ENCODE measurements at places on chromosomes 12 and 14. TPM values are rescaled to one million over a fixed set of nuclear protein-coding genes. Genes with fewer than 3 reads are reported as not detected.

CYP46A1 gene
- not detected for total RNA-seq

DNA sequence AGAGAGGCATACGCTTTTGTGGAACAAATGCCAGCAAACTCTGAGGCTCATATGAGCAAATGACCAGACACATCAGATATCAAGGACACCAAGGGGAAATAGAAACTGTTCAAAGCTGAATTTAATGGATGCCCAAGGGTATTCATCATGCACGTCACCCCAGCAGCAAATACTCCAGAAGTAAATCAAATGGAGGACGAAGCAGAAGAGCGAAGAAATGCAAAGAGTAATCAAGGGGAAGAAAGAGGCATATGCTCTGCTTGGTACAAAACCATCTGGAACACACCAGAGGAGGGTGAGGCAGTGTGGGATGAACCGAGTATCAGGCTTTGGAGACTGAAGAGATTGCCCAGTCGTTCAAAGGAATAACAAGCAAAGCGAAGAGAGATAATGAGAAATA is 232.6 kb upstream of the EGLN3 start:
- H3K27me3 ChIP-seq: peaks cover 4% of the 10 kb centered on the region
- no peaks in the 10 kb centered on the region for H3K36me3 ChIP-seq
- peaks cover 6% of the 10 kb centered on the region for H3K4me1 ChIP-seq

GRCh38 chr12:14974633-14975032 is 1.8 kb downstream of the PDE6H start:
- no peak overlapping the region for H3K4me3 ChIP-seq
- H3K4me1 ChIP-seq: peaks cover 22% of the 10 kb centered on the region
- H3K27me3 ChIP-seq: peaks cover 3% of the 10 kb centered on the region

C1S gene
- total RNA-seq: 2.5 TPM

MOAP1 gene
- total RNA-seq: 17.8 TPM

SMIM41 gene
- total RNA-seq: 0.16 TPM

- H3K4me3 ChIP-seq: no peak overlapping the region
- peak overlapping the region; percentile 84 for H3K27ac ChIP-seq
- no peak for DNase-seq
- peaks cover 74% of the 10 kb centered on the region for H3K36me3 ChIP-seq
- peaks cover 12% of the 10 kb centered on the region for H3K4me1 ChIP-seq
- H3K27me3 ChIP-seq: no peaks in the 10 kb centered on the region
Measured at GRCh38 chr12:105204916-105205315, 31.1 kb downstream of the APPL2 start.

FAM234B gene
- total RNA-seq: 5.7 TPM

- no peaks in the 10 kb centered on the region for H3K4me1 ChIP-seq
- H3K36me3 ChIP-seq: no peaks in the 10 kb centered on the region
- no peak overlapping the region for H3K27ac ChIP-seq
- DNase-seq: no peak
Measured at GRCh38 chr12:26224657-26225056, 29.3 kb downstream of the SSPN start.

DNA sequence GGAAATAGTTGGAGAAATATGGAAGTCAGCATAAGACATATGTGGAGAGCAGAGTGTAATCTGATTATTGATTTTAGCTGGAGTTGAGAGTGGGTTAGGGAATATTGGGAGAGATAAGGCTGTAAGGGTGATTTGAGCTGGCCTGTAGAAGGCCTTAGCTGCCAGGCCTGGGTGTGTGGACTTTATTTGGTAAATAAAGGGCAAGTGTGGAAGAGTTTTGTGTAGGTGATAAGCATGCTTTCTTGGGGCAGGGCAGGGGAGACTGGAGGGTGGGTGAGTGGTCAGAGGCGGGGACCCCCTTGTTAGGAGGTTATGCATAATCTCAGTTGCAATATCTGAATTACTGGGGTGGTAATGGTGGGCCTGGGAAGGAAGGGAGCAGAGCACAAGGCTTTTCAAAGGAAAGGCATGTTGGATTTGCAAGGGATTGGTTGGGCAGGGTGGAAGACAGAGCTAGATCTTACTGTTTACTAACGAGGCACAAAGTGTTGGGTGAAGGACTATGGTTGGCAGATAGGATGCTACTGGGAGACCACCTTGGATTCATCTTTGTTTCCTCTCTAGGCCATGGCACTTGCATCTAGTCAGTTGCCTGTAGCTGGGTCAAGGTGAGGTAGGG is 5.5 kb downstream of the KHNYN start:
- H3K4me3 ChIP-seq: no peak overlapping the region
- no peaks in the 10 kb centered on the region for H3K27me3 ChIP-seq
- peaks cover 80% of the 10 kb centered on the region for H3K36me3 ChIP-seq
- H3K27ac ChIP-seq: no peak overlapping the region

SIX6 gene
- total RNA-seq: not detected

HSP90AA1 gene
- 995 TPM for total RNA-seq

- peaks cover 55% of the 10 kb centered on the region for H3K36me3 ChIP-seq
- peaks cover 10% of the 10 kb centered on the region for H3K4me1 ChIP-seq
- no peaks in the 10 kb centered on the region for H3K27me3 ChIP-seq
- no peak for DNase-seq
- no peak overlapping the region for H3K27ac ChIP-seq
Measured at GRCh38 chr12:1984759-1985158, 19.5 kb downstream of the DCP1B start.

DNA sequence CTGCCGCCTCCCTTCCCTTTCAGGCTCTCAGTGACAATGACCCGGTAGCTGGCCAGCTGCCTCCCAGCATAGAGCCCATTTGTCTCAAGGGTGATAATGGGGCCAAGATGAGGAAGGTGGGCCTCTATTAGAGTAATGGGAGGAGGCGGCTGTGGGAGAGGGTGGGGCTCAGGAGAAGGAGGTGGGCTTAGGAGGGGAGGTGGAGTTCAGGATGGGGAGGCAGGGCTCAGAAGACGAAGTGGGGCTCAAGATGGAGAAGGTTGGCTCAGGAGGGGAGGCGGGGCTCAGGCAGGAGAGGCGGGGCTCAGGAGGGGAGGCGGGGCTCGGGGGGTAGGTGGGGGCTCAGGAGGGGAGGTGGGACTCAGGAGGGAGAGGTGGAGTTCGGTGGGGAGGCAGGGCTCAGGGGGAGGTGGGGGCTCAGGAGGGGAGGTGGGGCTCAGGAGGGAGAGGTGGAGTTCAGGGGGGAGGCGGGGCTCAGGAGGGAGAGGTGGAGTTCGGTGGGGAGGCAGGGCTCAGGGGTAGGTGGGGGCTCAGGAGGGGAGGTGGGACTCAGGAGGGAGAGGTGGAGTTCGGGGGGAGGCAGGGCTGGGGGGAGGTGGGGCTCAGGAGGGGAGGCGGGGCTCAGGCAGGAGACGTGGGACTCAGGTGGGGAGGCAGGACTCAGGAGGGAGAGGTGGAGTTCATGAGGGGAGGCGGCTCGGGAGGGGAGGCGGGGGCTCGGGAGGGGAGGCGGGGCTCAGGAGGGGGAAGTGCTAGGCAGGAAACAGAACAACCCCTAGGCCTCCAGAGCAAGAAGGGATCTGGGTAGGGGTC is 36.8 kb downstream of the IQSEC3 start:
- no peak for DNase-seq
- H3K36me3 ChIP-seq: no peaks in the 10 kb centered on the region
- H3K4me3 ChIP-seq: no peak overlapping the region

PRH2 gene
- total RNA-seq: not detected

DNA sequence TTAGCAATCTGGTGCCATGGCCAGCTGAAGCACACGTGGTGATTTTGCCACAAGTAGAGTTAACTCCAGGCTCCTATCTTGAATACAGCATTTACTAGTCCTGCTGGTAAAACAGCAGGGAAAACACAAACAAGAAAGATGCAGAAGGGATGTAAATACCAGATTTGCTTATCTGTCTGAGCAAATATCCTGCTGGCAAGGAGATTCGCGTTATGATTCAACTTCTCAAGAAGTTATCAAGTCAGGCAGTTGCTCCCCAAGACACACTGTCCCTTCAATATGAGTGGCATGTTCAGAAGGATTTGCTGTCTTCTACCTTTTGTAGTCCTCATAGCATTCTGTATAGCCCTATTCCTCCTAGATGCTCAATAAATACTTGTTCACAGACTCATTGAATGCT is 171.2 kb upstream of the EGLN3 start:
- peaks cover 12% of the 10 kb centered on the region for H3K4me1 ChIP-seq
- H3K27me3 ChIP-seq: peaks cover 23% of the 10 kb centered on the region
- no peak overlapping the region for H3K4me3 ChIP-seq
- H3K36me3 ChIP-seq: no peaks in the 10 kb centered on the region

- no peak overlapping the region for H3K27ac ChIP-seq
- H3K4me3 ChIP-seq: no peak overlapping the region
- no peak for DNase-seq
- H3K36me3 ChIP-seq: peaks cover 40% of the 10 kb centered on the region
- H3K27me3 ChIP-seq: no peaks in the 10 kb centered on the region
- no peaks in the 10 kb centered on the region for H3K4me1 ChIP-seq
Measured at GRCh38 chr14:34450958-34451357, 11.1 kb downstream of the SPTSSA start.

DLK1 gene
- not detected for total RNA-seq

- H3K27me3 ChIP-seq: no peaks in the 10 kb centered on the region
- no peak for DNase-seq
Measured at GRCh38 chr12:20077618-20078017, 290.7 kb upstream of the PDE3A start.

LTBP2 gene
- 0.23 TPM for total RNA-seq

- H3K36me3 ChIP-seq: no peaks in the 10 kb centered on the region
- no peak for DNase-seq
- H3K4me3 ChIP-seq: no peak overlapping the region
- H3K4me1 ChIP-seq: peaks cover 6% of the 10 kb centered on the region
Measured at GRCh38 chr14:68541178-68541896, 251.5 kb downstream of the ZFP36L1 start.

DNA sequence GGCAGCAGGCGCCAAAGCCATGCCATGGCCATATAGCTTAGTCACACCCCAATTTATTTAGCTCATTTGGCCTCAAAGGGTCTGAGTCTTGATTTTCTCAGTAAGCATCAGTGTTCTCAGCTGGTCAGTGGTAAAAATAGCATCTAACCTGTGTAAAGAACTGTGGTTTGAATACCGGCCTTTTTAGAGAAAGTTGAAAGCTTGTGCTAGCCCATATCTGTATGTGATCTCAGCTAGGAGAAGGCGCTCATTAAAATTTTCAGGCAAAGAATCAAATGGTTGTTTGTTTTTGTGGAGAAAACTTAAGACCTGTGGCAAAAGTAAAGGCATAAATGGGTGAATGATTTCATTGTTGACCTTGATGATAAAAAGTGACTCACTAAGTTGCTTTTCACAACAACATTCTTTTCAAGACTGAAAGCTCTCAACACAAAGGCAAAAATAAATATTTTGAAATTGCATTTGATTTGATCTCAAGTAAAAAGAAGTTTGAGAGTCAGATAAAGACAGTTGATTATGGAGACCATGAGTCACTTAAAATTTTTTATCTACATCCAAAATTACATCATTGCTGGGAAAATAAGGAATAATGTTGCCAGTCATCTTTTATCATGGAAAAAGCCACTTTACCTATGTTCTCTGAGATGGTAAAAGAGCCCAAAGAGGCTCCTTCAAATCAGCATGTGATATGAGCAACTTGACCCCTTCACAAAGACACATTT is 128.5 kb upstream of the RGS6 start:
- no peaks in the 10 kb centered on the region for H3K36me3 ChIP-seq
- no peak overlapping the region for H3K4me3 ChIP-seq
- no peak for DNase-seq

GRCh38 chr14:30131581-30132097 is 204.0 kb upstream of the PRKD1 start:
- H3K27ac ChIP-seq: no peak overlapping the region
- no peaks in the 10 kb centered on the region for H3K4me1 ChIP-seq
- no peak for DNase-seq
- no peaks in the 10 kb centered on the region for H3K27me3 ChIP-seq
- no peak overlapping the region for H3K4me3 ChIP-seq

DNA sequence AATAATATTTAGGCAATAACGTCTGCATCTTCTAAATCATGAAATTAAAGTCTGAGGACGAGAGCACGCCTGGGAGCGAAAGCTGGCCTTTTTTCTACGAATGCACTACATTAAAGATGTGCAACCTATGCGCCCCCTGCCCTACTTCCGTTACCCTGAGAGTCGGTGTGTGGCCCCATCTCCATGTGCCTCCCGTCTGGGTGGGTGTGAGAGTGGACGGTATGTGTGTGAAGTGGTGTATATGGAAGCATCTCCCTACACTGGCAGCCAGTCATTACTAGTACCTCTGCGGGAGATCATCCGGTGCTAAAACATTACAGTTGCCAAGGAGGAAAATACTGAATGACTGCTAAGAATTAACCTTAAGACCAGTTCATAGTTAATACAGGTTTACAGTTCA is 19.3 kb downstream of the CKB start:
- no peak for DNase-seq
- no peaks in the 10 kb centered on the region for H3K4me1 ChIP-seq
- no peak overlapping the region for H3K27ac ChIP-seq
- H3K27me3 ChIP-seq: no peaks in the 10 kb centered on the region
- peaks cover 54% of the 10 kb centered on the region for H3K36me3 ChIP-seq

DNA sequence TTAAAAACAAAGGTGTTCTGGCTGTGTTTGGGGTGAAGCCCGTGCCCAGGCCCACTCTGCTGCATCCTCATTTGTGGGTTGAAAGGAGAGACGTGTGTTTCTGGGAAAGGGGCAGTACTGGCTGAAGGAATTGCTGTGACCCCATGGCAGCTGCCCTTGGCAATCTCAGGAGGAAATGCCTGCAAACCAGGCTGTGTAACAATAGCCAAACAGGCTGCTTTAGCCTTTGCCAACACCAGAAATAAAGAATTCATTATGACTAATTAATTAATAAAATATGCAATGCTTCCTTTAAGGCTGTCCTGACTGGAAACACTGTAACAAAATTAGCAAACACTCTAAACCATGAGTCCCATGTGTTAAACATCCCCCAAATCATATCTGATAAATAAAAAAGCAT is 53.0 kb upstream of the KRR1 start:
- H3K4me3 ChIP-seq: no peak overlapping the region
- no peaks in the 10 kb centered on the region for H3K36me3 ChIP-seq
- peaks cover 46% of the 10 kb centered on the region for H3K27me3 ChIP-seq
- H3K4me1 ChIP-seq: peaks cover 4% of the 10 kb centered on the region

OTUB2 gene
- 2.3 TPM for total RNA-seq
